ENCODE measurements at places on chromosomes 12 and 14.

- no peak for DNase-seq
These were observed 105.9 kb downstream of the SINHCAF start for GRCh38 chr12:31220061-31220460.

DNA sequence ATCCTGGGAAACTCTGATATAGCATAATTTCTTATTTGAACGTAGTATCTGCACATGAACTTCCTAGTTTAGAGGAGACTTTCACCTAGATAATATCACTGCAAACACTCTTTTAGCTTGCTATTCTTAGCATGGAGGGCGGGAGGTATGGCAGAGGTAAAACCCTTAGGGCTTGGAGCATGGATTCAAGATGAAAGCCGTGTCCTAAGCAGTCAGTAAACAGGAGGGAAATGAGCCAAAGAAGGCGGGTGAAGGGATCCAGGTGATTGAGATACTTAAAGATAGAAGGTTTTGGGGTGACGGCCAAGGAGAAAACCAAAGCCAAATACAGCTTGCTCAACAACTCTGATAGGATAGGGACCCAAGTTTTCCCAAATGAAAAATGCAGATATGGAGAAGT, 107.1 kb upstream of the BCAT1 start:
- no peak for DNase-seq

GRCh38 chr14:22569106-22569736, 19.8 kb downstream of the DAD1 start:
- DNase-seq: no peak

- peak; percentile 35 for DNase-seq
These were observed 807 bp downstream of the B4GALNT3 start for GRCh38 chr12:460261-461230.

DNA sequence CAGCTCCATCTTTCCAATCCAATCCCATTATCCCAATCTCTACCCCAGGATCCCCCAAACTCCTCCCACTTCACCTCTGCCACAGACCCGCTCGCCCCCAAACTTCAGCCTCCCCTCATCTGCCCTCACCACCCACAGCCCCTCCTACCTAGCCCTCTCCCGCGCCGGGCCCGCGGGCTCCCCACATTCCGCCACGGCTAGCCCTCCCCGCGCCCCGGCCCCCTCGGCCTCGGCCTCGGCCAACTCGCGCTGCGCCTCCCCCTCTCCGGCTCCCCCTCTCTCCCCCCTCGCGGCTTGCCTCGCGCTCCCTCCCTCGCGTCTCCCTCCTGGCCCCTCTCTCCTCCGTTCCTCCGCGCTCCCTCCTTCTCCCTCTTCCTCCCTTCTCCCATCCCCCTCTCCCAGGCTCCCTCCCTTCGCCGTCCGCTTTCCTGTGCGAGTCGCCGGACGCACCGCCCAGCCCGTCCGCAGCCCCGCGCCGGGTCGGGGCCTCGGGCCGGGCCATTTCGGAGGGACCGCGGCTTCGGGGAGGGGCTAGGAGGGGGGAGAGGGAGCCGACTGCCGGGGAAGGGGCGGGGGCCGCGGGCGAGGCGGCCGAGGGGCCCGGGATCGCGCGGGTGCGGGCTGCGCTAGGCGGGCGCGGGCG, at the start of gene ATN1:
Gene ATN1, plus strand, starts transcription at position 581 of the 643 bp plus-strand sequence. CDS start 6,043 bp downstream, outside the sequence.
- DNase-seq: no peak

GRCh38 chr12:128644664-128645296, 179.0 kb downstream of the SLC15A4 start:
- DNase-seq: no peak

DNA sequence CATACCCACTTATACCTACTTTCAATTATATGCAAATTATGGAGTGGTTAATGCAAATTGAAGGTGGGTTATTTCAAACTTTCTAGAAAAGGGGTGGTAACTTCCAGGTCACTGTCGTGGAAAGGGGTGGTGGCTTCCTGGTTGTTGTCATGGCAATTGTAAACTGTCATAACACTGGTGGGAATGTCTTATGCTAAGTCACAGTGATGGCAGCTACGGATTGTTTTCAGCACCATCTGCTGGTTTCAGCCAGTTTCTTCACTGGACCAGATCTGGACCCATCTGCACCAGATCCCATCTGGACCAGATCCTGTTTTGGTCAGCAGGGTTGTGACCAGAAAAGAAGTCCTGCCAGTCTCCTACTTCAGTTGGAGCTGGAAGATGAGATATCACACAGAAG, 1469.3 kb downstream of the AACS start:
- DNase-seq: no peak

- DNase-seq: no peak
These were observed 31.2 kb downstream of the RBM19 start for GRCh38 chr12:113934946-113935345.

DNA sequence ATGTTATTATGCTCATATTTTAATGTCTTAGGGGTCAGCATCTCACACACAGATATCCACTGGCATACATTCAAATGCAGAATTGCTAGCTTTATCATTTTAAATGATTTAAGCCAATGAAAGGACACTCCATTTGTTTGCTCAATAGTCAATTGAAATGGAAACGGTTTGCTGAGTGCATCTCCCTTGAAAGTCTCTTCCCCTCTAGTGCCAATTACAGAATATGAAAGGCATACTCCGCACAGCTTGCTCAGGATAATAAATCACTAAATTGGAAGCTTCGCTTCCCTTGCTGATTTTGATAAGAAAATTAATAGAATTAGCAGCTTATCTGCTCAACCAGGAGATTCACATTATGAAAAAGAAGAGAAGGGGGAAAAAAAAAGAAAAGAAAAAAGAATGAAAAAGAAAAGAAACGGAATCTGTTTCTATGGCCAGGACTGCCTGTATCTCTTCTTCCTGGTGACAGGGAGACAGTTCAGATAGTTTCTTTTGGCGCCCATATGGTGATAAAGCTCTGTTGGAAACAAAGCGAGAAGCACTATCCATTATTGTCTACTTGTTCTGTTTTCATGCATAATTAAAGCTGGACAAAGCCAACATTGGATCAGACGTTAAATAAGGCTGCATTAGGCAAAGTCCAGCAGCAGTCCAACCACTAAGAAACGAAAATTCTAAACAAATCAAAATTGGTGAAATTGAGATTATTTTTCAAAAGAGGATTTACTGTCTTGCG, 225.0 kb downstream of the GXYLT1 start:
- no peak for DNase-seq

- no peak for DNase-seq
These were observed 98.2 kb downstream of the BTG1 start for GRCh38 chr12:92047393-92047826.

DNA sequence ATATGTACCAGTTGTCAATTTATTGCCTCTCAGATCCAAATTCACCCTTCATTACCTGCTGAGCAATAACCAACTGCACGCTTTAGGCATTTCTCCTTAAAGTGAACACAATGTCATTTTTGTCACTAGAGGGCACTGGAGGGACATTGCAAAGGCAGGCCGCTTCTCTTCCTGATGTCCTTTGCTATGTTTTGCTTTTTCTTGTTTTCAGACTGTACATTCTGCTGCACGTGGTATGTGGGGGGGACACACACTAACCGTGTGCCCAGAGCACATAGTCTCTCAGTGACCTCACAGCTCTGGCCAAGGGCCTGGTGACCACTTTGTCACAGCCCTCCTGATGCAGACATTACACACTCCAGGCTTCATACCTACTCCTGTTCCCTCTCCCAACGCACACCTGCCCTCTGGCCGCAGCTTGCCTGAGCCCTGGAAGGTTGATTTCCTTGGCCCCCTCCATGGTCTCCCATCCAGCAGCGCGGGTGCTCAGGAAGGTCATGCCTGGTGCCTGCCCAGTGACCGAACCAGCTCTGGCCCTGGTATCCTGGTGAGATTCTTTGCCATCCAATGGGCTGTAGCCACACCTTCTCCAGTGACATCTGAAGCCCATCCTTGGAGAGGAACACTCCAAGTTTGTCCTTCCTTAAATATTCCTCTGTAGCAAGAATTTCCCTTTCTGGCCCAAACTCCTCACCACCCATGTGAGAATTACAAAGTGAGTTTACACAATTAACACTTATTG, 39.9 kb downstream of the MYO1H start:
- no peak for DNase-seq

DNA sequence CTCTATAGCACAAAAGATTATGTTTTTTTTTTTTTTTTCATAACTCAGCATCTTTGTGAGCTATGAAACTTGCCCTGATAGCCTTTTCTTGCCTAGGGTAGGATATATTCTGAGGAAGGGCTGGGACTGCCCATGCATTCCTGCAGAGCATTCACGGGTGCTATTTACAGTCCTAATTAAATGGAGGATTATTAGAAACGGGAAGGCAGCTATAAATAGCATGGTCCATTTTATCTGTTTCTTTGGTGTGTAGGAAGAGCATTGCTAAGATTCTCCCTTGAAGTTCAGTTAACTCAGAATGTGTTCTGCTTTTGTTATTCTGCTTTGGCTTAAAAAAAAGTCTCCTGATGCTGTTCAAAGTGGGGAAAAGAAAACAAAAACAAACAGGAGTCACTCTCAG, 630.9 kb downstream of the DIO2 start:
- no peak for DNase-seq

- no peak for DNase-seq
These were observed 25.9 kb upstream of the PNMA1 start for GRCh38 chr14:73739899-73740617.

DNA sequence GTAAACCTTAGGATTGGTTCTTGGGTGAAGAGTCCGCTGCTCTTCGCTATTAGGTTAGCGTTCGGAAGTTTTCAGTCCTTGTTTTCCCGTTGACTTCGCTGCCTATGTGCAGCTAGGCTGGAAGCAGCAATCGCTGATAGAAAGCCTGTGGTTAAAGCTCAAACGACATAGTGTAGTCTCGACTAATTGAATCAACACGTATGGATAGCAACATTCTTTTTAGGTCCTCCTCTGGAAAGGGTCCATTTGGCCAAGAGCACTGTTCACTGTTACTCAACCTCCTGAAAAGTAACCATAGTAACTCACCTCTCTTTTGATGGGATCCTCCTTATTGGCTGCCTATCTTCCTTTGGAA, 355.5 kb downstream of the SNAPC1 start:
- DNase-seq: no peak

- no peak for DNase-seq
These were observed 40.7 kb downstream of the STK38L start for GRCh38 chr12:27284751-27285150.

- DNase-seq: no peak
These were observed 391.0 kb downstream of the ZFP36L1 start for GRCh38 chr14:68401855-68402254.
